ENCODE measurements at places on chromosomes 1 and 21.

DNA sequence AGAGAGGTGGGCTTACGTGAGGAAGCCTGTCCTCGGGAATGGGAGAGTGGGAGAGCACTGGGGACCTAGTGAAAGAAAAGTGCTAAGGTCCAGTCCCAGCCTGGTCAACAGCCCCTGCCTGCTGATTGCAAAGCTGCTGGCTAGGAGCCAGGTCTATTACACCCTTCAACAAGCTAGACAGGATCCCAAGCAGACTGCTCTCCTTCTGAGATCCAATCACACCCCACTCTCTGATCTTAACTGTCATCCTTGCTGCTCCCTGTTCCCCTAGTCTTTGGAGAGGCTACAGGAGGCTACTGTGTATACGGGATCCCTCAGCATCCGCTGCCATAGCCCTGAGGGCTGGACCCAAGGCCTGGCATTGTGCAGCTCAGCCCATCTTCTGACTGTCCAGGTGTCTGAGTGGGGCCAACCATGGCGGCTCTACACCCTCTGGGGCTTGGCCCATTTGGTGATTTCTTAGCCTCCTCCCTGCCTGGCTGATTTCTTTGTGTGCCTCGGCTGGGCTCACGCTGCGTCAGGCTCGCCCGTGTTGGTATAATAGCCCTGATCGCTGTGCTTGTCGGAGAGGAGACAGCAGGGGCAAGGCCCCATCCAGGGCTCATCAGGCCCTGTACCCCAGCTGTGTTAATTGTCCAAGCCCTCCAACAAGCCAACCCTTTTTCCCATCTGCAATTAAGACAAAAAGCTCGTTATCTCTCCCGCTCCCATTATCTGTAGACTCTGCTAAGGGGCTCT lies 43.9 kb downstream of the NAV1 start:
- DNase-seq: no peak

- DNase-seq: no peak
These were observed 52.7 kb upstream of the SYNC start for GRCh38 chr1:32755098-32755809.

GRCh38 chr21:34086887-34087306 lies 13.5 kb downstream of the MRPS6 start:
- no peak for DNase-seq

GRCh38 chr21:29245104-29245643 lies 53.5 kb upstream of the BACH1 start:
- DNase-seq: no peak

DNA sequence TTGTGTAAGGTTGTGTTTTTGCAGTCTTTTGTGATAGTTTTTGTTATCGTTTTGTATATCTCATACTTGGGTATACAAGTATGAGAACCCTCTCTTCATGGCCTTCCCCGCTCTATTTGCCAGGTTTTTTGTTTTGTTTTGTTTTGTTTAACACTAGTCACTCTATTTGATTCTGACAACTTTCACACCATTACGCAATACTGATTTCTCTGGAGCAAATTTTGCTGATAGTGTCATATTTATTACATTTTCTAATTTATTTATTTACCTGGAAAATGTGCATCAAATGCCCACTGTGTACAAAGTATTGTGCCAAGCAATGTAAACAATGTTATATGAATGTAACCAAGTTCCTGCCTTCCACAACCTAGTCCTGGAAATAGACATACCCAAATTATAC lies 90.1 kb downstream of the LRRC40 start:
- no peak for DNase-seq

GRCh38 chr1:29743264-29743663 lies 506.9 kb downstream of the PTPRU start:
- no peak for DNase-seq

- no peak for DNase-seq
These were observed 40.8 kb downstream of the CBS start for GRCh38 chr21:43034826-43035225.
